ENCODE measurements at places on chromosomes 4 and X.

- DNase-seq, result no peak
These were observed 2.4 kb downstream of the IL1RAPL2 start for GRCh38 chrX:104568304-104568915.

DNA sequence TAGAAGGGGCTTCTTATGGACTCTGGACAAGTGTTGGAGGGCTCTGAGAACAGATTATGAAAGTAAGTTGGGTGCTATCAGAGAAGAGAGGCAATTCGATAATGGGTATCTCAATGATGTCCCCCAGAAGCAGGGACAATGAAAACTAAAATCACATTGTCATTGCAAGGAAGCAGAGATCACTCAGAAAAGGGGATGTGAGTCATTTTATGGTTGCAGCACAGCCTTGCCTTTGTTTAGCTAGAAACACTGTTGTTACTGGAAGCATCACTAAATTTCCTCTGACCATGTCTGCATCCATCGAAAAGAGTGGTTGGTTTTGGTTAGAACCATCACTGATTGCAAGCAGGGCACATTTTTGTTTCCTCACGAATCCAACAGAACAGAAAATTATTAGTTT, 246.8 kb upstream of the NWD2 start:
- no peak for DNase-seq

DNA sequence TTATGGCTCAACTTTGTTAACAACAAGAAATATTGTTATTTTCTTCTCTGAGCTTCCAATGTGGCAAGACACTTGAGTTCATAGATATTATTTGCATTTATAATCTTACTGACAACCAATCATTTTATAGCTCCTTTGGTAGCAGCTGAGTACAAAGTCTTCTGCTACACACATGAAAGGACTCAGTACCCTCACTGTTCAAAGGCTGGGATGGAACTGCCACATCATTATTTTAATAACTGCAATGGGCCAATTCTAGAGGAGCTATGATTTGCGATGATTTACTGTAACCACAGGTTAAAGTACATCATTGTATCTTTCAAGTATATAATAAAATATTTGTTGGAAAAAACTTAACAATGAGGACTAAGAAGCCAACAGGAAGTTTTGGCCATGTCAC, 10.9 kb downstream of the MTTP start:
- DNase-seq, result no peak

GRCh38 chr4:47128991-47129390, 97.6 kb downstream of the GABRB1 start:
- DNase-seq, result no peak

GRCh38 chr4:53885668-53886067, 178.7 kb downstream of the CHIC2 start:
- no peak for DNase-seq

DNA sequence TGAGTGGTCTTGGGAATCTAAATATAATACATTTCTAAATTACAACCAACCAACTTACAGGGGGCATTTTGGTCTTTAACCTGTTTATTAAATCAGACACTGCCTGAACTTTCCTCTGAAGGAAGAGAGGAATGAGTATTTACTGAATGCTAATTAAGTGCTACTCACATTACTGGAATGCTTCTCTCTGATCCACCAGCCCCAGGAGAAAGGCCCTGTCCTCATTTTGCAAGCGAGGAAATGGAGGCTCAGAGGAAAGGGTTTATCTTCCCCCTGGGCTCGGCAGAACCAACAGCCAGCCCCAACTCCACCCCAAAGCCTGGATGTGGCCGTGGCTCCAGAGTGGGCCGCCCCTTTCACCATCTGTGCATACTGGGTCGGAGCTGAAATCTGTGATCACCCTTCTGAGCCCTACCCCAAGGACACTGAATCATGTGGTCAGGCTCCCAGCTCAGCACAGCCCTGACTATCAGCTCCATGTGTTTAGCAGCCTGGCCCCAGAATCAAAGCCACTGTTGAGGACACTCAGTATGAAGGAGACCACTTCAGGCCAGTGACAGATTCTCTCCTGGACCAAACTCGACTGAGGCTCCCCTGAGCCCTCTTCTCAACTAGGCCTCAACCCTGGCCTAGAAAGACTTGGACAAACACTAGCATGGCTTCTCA, 56.7 kb upstream of the ENPP6 start:
- peak; percentile 11 for DNase-seq

GRCh38 chr4:39718366-39719323, 20.7 kb downstream of the UBE2K start:
- no peak for DNase-seq

DNA sequence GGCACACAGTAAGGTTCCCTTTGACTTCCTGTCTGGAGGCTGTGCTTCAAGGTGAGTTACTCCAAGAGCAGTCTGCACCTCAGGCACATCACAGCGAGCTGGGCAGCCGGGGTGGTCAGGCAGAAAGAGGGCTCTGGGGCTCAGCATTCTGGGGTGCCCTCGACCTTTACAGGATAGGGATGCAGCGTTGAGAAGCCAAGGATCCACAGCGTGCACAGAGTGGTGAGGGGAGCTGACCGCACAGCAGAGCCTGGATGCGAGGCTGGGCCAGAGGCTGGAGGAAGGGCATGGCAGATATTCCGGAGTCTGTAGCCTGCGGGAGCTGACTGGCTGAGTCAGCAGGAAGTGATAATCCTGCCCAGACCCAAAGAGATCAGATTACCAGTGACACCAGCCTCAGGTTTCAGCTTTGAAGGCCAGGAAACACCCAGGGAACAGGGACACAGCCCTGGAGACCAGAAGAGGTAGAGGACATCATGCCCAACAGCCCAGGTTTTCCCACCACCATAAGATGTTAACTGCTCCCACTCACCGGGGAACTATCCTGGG, 38.4 kb upstream of the PDLIM3 start:
- DNase-seq, result no peak

DNA sequence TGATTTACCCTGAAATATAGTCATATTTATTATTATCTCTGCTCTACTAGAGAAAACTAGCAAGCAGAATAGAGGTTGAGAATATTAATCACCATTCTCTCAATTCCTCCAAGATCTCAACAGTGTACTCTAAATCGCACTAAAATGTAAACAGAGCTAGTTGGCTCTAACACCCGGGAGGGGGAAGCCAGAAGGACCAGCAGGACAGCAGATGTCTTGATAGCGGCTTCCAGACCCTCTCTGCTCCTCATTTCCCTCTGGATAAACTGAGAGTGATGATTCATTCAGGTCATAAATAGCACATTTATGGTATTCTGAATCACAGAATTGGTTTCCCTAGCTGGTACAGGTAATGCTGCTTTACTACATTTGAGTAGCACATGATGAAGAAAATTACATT, 82.5 kb downstream of the TBC1D9 start:
- no peak for DNase-seq

GRCh38 chrX:47080215-47080914, 2.1 kb downstream of the RGN start:
- no peak for DNase-seq

- no peak for DNase-seq
These were observed 73.3 kb upstream of the ZDHHC15 start for GRCh38 chrX:75596178-75596577.

DNA sequence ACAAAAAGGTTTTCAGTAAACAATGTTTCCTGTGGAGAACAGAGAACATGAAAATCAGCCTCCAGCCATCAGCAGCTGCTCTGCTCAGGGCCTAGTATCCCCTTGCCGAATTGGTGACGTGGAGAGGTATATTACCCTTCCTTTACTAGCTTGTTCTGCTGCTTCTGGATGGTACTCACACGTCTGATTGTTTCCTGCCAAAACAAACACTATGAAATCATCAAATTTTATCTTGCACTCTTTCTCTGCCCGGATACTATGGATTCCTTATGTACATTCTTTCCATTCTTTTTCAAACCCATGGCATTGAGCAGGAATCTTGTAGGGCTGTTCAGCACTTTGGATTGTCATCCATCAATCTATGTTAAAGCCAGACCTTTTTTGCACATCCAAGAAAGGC, 18.8 kb upstream of the METAP1 start:
- DNase-seq, result no peak

DNA sequence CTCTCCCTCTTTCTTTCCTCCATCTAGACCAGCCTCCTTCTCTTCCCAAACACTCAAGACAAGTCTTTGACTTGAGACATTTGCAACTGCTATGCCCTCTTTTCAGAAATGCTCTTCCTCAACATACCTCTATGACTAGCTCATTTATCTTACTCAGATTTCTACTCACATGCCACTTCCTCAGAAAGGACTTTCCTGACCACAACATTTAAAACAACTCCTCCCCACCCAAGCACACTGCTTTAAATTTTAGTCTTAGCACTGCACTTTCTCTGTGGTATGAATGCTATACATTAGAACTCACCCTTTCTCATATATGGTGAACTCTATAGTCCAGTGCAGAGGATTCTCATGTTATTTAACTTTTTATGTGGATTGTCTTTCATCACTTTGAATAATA, 28.4 kb upstream of the SULT1E1 start:
- no peak for DNase-seq

DNA sequence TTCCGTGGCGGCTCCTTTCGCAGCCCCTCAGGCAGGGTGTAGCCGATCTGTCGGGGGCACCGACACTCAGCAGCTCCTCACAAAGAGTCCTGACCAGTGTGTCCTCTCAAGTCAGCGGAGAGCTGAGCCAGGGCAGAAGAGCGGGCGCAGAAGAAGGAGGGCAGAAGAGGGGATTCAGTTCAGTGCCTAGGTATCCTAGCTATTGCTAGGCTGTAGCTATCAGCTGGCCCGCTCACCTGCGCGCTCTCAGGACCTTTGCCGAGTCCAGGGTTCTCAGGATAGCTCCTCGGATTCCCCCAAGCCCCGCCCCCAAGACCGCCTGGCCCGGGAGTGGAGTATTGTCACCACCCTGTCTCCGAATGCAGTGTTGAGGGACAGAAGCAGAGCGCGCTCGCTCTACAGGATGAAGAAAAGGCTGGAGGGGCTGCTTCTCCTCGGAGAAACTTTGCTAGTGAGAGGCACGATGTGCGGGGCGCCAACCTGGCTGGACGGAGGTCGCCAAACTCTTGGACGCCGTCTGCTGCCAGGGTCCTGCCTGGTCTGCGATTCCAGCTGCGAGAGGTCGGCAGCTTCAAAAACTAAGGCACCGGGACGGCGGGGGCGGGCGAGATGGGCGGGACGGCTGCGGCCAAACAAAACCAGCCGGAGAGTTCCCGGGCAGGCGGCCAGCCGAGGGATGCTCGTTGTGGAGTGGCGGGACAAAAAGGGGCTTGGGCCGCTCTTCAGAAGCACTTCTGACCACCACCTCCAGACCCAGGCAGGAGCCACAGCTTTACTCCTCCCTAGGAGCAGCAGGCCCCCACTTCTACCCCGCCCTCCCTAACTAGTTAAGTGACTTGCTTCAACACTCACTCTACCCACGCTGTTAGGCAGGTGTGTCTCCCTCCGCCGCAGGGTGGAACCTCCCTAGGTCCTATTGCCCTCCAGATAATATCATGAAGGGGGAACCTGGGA, at the start of gene XKRX:
Gene XKRX (minus strand): TSS at position 258 of the 954 bp plus-strand sequence. CDS start 613 bp downstream, outside the sequence.
- peak; percentile 37 for DNase-seq

DNA sequence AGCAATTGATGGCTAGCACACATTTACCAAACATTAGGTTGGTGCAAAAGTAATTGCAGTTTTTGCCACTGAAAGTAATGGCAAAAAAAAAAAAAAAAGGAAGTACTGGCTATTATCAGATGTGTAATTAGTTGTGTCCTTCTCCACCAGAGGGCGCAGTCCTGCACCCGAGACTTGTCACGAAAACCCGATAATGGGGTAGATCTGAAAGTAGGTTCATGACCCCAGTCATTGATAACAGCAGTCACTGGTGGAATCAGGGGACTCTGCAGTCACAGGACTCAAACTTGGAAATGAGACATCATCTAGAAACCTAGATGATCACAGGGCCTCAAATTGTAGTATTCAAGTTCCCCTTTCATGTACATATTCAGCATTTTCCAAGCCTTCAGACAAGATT, 13.1 kb upstream of the ACOT9 start:
- DNase-seq, result peak; percentile 60

GRCh38 chr4:132540268-132540667, 608.8 kb upstream of the PCDH10 start:
- no peak for DNase-seq

- DNase-seq, result no peak
These were observed at the start of gene MID1 for GRCh38 chrX:10620121-10620699. TSS of gene MID1 (minus strand) at chrX:10620585. CDS start at chrX:10567547, 53,038 bp downstream.

DNA sequence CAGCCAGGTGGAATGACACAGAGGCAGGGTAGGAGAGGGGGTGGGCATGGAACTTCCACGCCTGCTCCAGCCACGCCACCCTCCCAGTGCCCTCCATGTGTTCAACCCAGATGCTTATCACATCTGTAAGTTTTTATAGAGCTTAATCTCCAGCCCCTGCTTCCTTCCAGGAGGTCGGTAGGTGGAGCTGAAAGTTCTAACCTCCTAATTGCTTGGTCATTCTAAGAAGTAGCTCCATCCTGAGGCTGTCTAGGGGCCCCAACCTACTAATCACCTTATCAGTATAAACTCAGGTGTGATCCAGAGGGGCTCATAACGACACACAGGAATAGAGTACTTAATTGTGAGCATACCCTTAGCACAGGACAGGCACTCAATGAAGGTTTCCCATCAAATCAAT, 18.3 kb downstream of the QDPR start:
- DNase-seq, result no peak

- no peak for DNase-seq
These were observed 134.6 kb downstream of the KDM6A start for GRCh38 chrX:45007598-45007997.

DNA sequence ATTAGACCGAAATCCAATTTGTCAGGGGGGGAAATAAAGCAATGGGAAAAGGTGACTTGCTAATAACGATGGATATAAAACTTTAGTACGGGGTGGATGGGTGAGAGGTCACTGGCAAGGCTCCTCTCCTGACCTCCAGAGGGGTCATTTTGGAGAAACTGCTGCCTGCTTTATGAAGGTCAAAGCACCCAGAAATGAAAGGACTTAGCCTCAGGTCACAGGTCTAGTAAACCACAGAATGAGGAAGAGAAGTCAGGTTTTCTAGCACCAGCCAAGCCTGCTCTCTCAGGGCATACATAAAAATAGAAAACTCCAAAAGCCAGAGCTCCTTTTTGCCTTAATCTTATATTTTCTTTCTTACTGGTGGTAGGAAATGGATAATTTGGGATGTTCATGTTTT, 134.2 kb downstream of the SHROOM3 start:
- no peak for DNase-seq

DNA sequence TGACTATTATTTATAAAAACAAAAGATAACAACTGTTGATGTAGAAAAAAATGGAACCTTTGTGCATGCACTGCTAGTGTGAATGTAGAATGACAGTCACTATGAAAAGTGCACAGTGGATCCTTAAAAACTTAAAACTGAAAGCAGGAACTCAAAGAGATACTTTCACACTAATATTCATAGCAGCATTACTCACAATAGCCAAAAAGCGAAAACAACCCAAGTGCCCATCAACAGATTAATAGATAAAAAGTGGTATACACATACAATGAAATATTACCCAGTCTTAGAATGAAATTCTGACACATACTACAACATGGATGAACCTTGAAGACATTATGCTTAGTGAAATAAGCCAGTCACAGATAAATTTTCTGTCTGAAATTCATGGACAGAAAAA, 23.8 kb downstream of the CENPC start:
- DNase-seq, result no peak
